ENCODE measurements at places on chromosomes 11 and 22. TPM values are rescaled to one million over a fixed set of nuclear protein-coding genes. Genes with fewer than 3 reads are reported as not detected.

MS4A6E gene
- not detected for total RNA-seq

INCENP gene
- 7.5 TPM for total RNA-seq

CDC45 gene
- 3.1 TPM for total RNA-seq

OR8U1 gene
- total RNA-seq, result not detected

MEI1 gene
- total RNA-seq, result 0.46 TPM

SLC6A5 gene
- total RNA-seq, result under 0.01 TPM
